Effector CD4-positive, alpha-beta T cell (primary cell): ENCODE measurements at places on chromosomes 7 and 10.

GRCh38 chr7:19872094-19872493 lies 98.7 kb upstream of the TMEM196 start:
- DNase-seq = no peak

GRCh38 chr7:53035499-53036412 lies at the start of gene POM121L12:
POM121L12 (plus strand) TSS chr7:53035633; CDS start chr7:53035672, 39 bp downstream.
- DNase-seq = no peak

DNA sequence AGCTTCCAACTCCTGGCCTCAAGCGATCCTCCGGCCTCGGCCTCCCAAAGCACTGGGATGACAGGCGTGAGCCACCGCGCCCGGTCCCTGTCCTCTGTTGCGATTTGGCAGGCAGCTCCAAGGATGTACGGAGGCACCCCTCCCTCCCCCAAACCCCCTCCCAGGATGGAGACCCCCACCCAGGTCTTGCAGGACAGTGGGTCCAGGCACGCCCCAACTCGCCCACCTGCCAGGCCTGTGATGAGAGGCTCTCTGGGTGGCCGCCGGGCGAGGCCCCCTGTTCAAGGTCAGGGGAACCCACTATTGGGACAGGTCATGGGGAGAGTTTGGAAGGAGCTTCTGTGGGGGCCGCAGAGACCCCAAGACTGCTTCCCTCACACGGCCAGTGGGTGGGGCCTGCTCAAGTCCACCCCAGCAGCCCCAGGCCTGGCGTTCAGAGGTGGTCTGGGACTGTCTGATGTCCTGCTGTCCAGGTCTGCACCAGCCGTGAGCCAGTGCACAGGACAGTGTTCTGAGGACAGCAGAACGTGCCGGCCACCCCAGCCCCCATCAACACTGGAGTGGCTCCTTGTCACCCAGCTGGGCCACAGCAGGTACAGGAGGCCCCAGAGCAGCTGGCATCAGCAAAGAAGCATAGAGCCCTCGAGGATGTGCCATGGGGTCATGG lies 2.5 kb downstream of the ADAP1 start:
- no peak for DNase-seq

DNA sequence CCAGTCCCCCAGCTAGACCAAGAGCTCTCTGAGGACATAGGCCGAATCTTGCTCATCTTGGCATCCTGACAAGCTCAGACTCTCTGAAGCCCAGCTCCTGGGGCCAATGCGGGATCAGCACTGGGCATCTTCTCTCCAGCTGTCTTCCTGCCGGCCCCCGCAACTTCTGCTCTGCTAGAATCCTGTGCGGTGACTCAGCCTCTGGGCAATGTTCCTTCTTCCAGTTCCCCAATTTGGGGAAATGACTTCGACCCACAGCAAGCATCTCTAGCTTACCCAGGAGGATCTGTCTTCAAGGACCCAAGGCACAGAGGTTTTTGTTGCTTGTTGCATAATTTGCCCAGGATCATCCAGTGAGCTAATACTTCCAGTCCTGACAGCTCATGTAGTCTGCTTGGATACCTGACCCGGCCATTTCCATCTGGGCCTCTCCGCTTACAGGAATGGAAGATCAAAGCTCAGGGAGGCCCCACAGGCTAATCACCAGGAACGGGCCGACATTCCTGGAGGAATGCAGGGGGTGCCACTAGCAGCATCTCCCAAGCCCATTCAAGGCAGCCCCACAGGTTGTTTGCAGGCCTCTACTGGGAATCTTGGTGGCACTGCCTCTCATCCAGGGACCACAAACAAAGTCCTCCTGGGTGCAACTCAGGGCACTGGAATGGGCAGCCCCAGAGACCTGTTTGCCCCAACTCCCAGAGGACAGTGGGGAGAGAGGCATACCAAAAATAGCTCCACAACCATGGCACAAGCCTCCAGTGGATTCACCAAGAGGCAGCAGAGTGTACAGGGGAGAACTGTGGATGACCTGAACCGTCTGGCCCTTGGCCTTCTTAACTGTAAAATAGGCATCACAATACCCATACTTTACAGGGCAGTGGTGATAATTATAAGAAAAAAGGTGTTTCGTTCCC lies 151.9 kb downstream of the NEURL1 start:
- DNase-seq = no peak

GRCh38 chr7:44264221-44264931 lies 61.0 kb downstream of the CAMK2B start:
- DNase-seq = no peak

- no peak for DNase-seq
Measured at GRCh38 chr7:95881597-95881996, 109.2 kb downstream of the DYNC1I1 start.

- peak; percentile 30 for DNase-seq
Measured at GRCh38 chr7:99407872-99408378, 472 bp downstream of the PDAP1 start.

DNA sequence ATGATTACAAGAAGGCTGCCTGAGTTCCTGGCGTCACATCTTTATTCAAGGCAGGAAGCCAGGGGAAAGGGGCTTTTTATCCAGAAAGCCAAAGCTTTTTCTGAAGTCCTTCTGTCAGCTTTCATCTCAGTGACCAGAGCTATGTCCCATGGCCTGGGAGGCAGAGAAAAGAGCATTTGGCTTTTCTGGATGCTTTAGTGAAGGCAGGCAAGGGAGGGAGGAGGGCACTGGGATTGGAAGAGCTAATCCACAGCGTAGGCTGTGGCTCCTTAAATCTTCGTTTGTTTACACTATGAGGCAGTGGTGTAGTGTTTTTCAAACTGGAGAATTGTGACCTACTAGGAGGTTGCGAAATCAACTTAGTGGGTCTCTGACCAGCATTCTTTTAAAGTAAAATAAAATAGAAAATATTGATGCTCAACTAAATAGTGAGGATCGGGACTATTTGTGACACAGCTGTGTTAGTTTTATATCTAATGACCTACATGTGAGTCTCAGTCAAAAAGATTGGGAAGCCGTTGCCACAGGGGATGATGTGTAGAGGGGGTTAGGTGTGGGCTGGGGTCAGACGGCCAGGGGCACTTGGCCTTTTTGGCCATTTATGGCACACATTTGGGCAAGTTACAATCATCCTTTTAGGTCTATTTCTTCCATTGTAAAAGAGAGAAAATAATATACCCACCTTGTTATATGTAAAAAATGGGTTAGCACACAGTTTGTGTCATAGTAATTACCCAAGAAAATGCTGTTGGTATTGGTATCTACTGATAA lies 14.1 kb downstream of the CRYGN start:
- no peak for DNase-seq

GRCh38 chr10:86829472-86829871 lies 73.1 kb downstream of the BMPR1A start:
- no peak for DNase-seq

DNA sequence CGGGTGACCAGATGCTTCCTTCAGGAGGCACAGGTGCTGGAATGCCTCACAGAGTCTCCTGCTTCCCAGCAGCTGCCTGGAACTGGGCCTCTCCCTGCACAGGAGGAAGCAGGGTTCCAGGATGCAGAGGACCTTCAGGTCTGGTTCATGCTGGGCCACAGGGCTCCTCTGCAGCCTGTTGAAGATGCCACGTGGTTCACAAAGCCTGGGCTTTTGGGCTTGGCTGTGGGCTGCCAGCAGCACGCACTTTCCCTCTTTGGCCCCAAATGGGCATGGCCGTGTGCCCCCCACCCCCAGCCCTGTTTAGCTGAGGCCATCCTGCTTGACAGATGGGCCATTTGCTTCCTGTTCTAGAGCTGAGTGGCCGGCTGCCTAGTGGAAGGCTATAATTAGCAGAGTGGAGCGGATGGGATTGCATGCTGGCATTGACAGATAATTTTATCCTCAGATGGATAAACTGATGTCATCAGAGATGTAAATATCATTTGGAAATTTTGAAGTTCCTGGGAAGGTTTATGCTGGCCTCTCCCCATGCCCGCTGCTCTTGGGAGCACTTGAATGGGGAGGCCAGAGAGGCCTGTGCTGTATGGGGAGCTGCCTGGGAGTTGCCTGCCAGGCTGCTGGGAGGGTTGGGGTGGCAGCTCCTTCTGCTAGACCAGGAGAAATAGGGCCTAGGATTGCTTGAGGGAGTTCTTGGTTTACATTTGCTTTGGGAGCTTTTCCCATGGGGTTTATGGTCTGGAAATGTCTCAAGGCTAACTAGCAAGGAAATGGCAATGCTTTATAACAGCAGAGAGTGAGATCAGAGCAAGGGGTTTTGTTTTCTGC lies 28.2 kb downstream of the TSPAN15 start:
- DNase-seq = no peak

GRCh38 chr7:83550100-83550499 lies 98.8 kb downstream of the SEMA3E start:
- DNase-seq = no peak

- no peak for DNase-seq
Measured at GRCh38 chr7:45574669-45575500, 717 bp downstream of the ADCY1 start.
